ENCODE measurements at places on chromosomes 7 and 10. TPM values are rescaled to one million over a fixed set of nuclear protein-coding genes. Genes with fewer than 3 reads are reported as not detected.

NPS gene
- total RNA-seq, result not detected

TMEM178B gene
- total RNA-seq, result 0.99 TPM

NPTX2 gene
- total RNA-seq, result 5.1 TPM

NYAP1 gene
- total RNA-seq, result 0.89 TPM

DNA sequence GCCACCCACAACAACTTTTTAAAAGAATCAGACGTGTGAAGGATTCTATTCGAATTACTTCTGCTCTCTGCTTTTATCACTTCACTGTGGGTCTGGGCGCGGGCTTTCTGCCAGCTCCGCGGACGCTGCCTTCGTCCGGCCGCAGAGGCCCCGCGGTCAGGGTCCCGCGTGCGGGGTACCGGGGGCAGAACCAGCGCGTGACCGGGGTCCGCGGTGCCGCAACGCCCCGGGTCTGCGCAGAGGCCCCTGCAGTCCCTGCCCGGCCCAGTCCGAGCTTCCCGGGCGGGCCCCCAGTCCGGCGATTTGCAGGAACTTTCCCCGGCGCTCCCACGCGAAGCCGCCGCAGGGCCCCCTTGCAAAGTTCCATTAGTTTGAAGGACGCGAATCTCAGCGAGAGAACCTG lies 461 bp upstream of the HTRA1 start:
- peaks cover 56% of the 10 kb centered on the region for H3K4me1 ChIP-seq
- peak overlapping the region; percentile 55 for H3K4me3 ChIP-seq
- peaks cover 19% of the 10 kb centered on the region for H3K36me3 ChIP-seq
- peak; percentile 84 for DNase-seq
- no peaks in the 10 kb centered on the region for H3K27me3 ChIP-seq
- peak overlapping the region; percentile 74 for H3K27ac ChIP-seq

GRCh38 chr10:55369670-55370420 lies 568.8 kb upstream of the PCDH15 start:
- peaks cover 35% of the 10 kb centered on the region for H3K4me1 ChIP-seq
- no peak overlapping the region for H3K4me3 ChIP-seq

GRCh38 chr7:130299866-130300265 lies 6.9 kb downstream of the CPA4 start:
- no peak overlapping the region for H3K4me3 ChIP-seq
- H3K27me3 ChIP-seq, result no peaks in the 10 kb centered on the region
- no peak for DNase-seq
- H3K4me1 ChIP-seq, result peaks cover 27% of the 10 kb centered on the region
- H3K36me3 ChIP-seq, result peaks cover 14% of the 10 kb centered on the region
